SK-N-SH (cell line): ENCODE measurements at places on chromosomes 2 and 18.
A peak's percentile ranks its signal among the peaks of the same experiment; 100 is the strongest.

DNA sequence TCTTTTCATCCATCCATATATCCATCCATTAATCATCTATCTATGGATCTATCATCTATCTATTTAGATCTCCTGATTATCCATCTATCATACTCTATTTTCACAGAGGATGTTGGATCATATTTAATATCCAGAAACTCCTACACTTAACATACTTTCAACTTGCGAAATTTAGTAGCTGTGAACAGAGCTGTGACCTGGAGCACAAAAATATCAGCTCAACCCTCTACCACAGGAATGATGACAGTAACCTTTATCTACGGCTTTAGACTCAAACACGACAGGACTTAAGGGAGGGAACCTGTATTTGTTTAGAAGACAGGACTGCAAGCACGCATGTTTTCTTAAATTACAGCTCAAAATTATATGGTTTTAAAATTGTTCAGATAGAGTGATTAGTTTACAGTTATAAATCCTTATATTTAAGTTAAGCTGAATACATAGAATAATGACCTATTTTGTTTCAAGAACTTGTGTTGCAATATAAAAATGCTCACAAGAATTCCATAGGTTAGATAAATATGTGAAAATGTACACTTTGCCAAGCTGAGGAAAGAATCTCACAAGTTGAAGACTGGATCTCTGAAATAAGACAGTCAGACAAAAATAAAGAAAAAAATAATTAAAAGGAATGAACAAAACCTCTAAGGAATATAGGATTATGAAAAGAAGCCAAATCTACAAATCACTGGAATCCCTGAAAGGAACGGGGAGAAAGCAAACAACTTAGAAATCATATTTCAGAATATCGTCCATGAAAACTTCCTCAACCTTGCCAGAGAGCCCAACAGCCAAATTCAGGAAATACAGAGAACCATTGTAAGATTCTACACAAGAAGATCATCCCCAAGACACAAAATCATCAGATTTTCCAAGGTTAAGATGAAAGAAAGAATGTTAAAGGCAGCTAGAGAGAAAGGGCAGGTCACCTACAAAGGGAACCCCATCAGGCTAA lies 142.0 kb downstream of the COL6A3 start:
- no peak for DNase-seq

GRCh38 chr2:47508080-47508479 lies 105.1 kb downstream of the MSH2 start:
- DNase-seq, result no peak

GRCh38 chr2:47039913-47040562 lies 115.1 kb downstream of the STPG4 start:
- no peak for DNase-seq

DNA sequence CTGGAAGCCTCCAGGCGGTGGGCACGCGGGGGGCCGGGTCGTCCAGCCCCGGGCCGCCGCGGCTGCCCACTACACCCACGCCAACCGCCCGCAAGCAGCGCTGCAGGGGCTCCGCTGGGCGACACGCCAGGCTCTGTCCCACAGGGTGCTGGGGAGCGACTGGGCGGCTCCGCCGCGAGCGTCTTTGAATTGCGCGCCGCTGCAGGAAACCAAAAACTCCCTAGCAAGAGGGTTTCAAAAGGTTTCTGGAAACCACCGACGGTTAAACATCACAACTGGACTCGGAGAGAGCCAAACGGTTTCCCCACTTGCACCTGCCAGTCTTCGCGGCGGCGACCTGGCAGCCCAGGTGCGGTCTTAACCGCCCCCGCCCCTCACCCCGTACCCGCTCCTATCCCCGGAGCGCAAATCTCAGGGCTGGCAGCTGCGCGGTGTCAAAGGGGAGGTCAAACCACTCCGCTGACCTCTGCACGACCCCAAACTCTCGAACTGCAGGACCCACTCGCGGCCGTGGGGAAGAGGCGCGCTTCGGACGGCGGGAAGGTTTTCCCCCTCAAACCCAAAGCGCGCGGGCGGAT lies 1.0 kb downstream of the CXCR4 start:
- peak; percentile 61 for DNase-seq

DNA sequence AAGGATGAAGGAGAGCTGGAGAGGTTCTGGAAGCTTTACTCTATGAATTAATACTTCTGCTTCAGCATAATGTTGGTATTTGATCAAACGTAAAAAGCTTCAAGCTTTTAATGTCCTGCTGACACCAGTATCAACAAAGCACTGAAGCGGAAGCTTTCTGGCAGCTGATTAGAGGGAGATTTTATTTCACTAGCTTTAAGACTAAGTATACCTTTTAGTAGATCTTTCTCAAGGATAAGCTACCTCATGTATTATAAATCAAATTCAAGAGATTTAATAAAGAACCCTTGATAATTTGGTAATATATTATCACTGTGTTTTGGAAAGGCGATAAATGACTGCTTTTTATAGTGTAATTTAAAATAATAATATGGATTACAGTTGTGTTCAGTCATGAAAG lies 128.0 kb upstream of the CD302 start:
- DNase-seq, result no peak

DNA sequence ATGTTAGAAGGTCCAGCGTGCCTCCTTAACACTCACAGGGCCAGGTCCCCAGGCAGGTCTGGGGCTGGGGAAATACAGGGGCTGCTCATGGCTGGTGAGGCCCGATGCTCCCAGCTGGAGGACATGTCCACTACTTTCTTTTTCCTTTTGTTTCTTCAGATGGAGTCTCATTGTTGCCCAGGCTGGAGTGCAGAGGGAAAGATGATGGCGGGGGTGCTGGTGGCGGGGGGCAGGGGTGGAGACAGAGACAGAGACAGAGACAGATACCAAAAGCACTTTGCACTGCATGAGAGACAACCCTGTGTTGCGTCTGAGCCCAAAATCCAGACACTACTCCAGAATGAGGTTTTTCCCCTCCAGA lies 211.0 kb downstream of the SH3BP4 start:
- no peak for DNase-seq

DNA sequence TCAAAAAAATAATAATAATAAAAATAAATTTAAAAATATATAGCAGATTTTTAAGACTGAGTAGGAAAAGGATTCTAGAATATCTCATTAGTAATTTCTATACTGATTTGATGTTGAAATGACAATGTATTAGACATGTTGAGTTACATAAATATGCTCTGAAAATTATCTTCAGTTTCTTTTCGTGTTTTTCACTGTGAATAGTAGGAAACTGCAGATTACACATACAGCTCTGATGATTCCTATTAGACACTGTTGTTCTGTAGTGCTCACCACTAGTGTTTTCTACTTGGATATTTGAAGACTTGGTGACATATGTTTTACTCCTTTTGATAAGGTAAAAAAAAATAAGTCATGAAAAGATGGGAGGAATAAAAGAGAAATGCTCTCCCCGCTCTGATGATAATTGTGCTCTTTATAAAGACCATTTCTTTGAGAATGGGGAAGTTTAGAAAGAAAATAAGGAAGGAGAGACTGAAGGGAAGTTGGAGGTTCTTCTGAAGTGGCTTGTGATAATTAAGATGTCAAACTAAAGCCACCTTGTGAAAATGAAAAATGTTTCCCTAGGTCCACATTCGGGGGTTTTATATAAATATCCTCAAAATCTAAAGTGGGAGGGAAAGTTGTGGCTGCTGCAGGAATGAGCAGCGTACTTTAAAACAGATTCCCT lies 52.9 kb downstream of the SLC9A2 start:
- no peak for DNase-seq

- peak; percentile 4 for DNase-seq
These were observed 101.9 kb downstream of the CDH20 start for GRCh38 chr18:61435064-61435652.

GRCh38 chr2:138476940-138477339 lies 24.6 kb upstream of the SPOPL start:
- DNase-seq, result no peak

GRCh38 chr2:219332542-219332941 lies at the start of gene RESP18:
TSS of gene RESP18 (minus strand) at chr2:219332744.
- no peak for DNase-seq

GRCh38 chr2:221551864-221552263 lies 20.2 kb downstream of the EPHA4 start:
- DNase-seq, result no peak

- no peak for DNase-seq
These were observed 108.3 kb downstream of the NFATC1 start for GRCh38 chr18:79504034-79504433.

- DNase-seq, result no peak
These were observed 258.9 kb downstream of the CYRIA start for GRCh38 chr2:16406496-16407289.

DNA sequence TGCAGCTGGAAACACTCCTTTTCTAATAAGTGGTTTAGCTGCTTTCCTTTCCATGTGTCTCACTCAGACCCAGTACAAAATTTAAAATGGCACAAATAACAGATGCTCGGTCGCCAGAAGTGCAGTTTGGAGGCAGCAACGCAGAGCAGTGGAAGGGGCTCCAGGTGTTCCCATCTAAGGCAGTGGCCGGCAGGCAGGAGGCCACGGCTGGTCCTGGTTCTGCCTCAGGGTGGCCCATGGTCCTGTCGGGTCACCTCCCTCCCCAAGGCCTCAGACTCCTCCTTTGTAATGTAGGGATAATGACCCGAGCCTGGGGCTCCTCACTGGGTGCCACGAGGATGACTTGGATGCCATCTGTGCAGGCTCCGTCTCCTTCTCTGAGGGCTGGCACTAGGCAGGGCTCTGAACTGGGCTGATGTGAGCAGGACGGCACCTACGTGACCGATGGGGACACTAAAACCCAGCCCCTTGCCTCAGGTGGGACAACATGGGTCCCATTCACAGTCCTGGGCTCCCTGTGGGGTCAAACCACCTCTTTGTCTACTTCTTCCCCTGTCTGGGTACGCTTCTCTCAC lies 80.9 kb upstream of the SLC66A3 start:
- no peak for DNase-seq

DNA sequence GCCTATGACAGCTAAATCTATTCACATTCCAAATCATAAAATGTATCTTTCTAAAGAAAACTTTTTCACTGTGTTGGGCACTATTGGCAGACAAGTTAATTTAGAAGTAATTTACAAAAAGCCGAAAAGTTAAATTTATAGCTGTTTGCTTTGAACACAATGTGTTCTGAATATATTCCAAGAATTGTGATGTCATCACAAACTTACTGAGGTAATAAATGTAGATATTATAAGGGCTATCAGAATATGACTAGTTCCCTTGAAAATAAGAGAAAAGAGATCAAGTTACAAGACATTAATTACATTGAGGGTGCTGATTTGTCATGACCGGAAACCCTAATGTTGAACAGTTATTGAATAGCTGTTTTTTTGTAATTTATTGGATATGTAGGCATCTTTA lies 153.9 kb upstream of the SCN7A start:
- DNase-seq, result no peak

DNA sequence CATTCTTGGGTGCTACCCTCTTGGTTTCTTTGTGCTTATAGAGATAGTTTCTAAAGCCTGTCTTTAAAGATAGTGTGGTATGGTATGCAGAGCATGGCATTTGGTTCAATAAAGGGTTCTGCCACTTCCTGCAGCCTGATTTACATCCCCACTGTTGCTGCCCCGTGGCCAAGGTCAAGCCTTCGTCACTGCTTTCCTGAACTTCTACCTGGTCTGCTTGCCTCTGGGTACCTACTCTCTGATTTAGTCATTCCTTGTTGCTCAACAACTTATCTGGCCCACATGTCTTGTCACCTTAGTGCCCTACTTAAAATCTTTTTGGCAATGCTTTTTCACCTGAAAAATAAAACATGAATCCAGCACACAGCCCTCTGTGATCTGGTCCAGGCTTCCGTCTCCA lies 352.9 kb downstream of the LPIN1 start:
- no peak for DNase-seq

DNA sequence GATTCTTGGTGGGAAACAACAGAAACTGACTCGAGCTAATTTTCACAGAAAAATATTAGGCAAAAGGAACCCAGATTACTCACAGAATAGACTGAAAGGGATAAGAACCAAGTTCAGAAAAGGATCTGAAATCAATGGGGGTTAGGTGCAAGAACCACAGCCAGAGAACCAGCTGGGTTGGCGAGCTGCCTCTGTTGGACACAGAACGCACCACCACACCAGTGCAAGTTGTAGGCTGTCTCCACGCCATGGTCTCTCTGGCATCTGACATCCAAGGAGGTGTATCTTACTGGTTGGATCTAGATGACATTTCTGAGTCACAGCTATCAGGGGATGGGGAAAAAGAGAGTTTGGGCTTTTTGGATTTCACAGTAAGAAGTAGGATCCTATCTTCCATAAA lies 18.6 kb upstream of the ONECUT2 start:
- no peak for DNase-seq

DNA sequence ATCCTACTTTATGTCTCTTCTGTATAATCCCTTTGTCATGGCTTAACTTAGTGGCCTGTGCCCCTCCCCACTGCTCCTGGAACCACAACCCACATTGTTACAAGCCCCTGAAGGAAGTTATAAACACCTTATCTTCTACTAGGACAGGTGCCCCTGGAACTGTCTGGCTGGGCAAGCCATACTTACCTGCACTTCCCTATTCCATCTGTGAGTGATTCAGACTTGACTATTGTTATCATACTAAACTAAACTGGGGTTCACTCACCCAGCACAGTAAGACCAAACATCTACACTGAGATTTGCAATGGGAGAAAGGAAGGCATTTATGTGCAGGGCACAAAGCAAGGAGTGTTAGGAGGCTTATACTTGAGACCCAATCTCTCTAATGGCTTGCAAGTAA lies 3.7 kb upstream of the UGT1A6 start:
- DNase-seq, result no peak

DNA sequence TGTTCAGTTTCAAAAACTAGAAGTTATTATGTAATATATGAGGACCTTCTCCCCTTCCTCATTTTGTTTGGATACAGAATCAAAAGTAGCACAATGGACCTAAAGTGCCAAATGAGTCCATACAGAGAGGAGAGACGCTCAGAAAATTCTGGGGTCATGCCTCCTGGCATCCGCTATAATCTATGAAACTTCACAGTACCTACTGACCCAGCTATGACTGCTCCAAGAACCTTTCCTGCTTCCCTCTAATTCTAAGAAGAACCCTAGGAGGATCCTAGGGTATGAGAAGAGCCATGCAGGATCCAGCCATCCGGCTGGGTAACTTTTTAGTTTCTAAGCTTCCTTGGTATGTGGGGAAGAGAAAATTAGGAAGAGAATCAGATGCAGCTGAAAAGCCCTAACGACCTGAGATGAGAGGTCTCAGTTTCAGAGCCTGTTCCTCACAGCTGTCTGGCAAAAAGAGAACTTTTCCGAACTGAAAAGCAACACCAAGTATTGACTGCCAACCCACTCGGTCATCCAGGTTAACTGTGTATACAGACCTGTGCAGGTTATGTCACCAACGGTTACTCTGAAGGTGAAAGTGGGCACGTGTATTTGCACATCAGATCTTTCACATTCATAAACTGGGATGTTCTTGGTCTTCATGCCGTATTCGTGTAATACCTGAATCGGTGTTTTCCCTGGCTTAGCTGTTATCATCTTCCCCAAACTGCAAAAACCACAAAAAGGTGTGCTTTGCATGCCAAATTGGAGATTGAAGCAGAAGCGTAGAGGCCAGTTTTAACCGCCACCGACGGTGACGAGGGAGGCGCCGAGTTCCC lies 1.1 kb downstream of the PRKRA start:
- no peak for DNase-seq

GRCh38 chr2:118250001-118250400 lies 161.7 kb downstream of the INSIG2 start:
- DNase-seq, result no peak
